Stimulated activated CD4-positive, alpha-beta T cell treated with anti-CD3 and anti-CD28 coated beads, Interleukin-4, amount 100 ng/mL, for 24 hours (primary cell): ENCODE measurements at places on chromosomes 2 and 18.

- DNase-seq: no peak
Observed at GRCh38 chr2:151973901-151974199, 125.0 kb downstream of the CACNB4 start.

GRCh38 chr2:160901613-160902012 is 258.6 kb upstream of the TANK start:
- DNase-seq: no peak

- no peak for DNase-seq
Observed at GRCh38 chr18:3892152-3892551, 442.2 kb downstream of the TGIF1 start.

GRCh38 chr2:43028188-43028587 is 198.2 kb downstream of the ZFP36L2 start:
- DNase-seq: no peak

- no peak for DNase-seq
Observed at GRCh38 chr2:149765636-149766035, 178.1 kb upstream of the MMADHC start.

DNA sequence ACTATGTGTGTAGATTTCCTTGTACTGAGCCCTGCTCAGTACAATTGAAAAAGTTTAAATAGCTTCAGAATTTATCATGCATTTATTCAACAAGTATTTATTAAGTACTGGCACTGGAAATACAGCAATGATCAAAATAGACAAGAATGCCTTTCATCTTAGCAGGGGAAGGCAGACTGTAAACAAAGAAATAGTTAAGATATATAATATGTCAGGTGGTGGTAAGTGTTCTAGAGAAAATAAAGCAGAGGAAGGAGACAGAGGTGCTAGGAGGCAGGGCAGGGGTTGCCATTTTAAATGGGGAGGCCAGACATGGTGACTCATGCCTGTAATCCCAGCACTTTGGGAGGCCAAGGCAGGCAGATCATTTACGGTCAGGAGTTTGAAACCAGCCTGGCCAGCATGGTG is 13.6 kb upstream of the LIPG start:
- no peak for DNase-seq
